ENCODE measurements at places on chromosomes 11 and 22. TPM values are rescaled to one million over a fixed set of nuclear protein-coding genes. Genes with fewer than 3 reads are reported as not detected.

PLEKHB1 gene
- total RNA-seq, result 30.8 TPM

C11orf68 gene
- 13.7 TPM for total RNA-seq

NNMT gene
- total RNA-seq, result not detected

MMP12 gene
- total RNA-seq, result not detected

- DNase-seq, result no peak
Observed at GRCh38 chr11:131375421-131375820, 5.0 kb downstream of the NTM start.

GRCh38 chr11:1498262-1498661 lies 11.7 kb upstream of the MOB2 start:
- no peak for DNase-seq

DNA sequence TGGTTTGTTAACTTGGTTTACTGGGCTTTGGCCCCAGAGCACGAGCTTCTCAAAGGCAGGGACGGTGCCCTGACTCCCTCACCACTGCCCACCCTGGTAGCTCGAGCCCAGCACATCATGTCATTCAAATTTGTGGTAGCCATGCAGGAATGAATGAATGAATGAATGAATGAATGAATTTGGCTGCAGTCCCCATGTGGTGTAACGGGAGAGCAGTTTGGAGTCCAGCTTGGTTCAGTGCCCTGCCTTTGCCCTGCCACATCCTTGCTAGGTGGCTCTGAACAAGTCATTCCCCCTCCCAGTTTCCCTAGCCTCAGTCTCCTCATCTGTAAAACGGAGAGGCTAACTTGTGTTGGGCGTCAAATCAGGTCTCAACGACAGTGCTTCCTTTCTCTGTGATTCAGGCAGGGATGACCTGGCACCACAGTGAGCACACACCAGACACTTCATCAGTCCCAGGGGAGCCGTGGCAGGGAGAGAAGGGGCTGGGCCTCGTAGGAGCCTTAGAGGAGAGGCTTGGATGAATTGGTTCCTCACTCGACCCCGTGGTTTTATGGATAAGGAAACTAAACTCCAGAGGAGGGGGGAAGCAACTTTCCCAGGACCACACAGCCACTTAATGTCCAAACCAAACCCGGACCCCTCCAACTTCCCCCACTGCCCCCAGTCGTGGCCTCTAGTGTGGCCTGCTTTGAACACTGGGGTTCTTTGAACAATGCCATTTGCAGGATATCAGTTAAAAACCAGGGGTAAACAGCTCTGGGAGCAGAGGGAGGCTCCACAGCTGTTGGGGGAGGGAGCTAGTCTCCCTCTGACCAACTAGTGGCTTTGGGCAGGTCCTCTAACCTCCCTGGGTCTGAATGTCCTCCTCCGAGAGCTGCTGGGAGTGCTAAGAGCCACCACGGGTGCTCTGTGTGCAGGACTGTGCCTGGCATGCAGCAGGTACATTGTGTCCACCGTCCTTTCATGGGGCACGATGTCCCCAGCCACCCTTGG lies 86.2 kb downstream of the CACNA1I start:
- no peak for DNase-seq

GRCh38 chr11:64208796-64209562 lies 2.5 kb downstream of the FERMT3 start:
- no peak for DNase-seq

DNA sequence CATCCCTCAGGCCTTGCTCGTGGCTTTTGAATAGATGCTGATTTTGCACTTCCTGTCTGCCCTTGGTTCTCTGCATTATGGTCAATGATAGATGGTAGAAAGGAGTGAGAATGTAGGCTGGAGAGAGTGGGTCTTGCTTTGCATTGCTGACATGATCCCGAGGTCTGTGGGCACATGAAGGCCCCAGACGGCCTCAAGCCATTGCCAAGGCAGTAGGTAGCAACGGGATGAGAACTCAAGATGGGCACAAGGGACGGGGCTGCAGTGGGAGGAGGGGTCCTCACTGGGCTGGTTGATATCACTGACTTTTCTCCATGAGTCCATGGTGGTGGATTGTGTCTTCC lies 54.0 kb downstream of the GAB4 start:
- no peak for DNase-seq

FADS2 gene
- total RNA-seq, result 0.33 TPM

GRCh38 chr22:29073618-29074275 lies 912 bp downstream of the KREMEN1 start:
- DNase-seq, result no peak

GRCh38 chr11:24723231-24723630 lies 226.4 kb downstream of the LUZP2 start:
- DNase-seq, result no peak

GRCh38 chr11:81987829-81988472 lies 745.7 kb downstream of the FAM181B start:
- DNase-seq, result no peak

- peak; percentile 35 for DNase-seq
Observed at GRCh38 chr22:39773976-39774539, 119.5 kb downstream of the ENTHD1 start.

ACR gene
- not detected for total RNA-seq

GGTLC3 gene
- 0.58 TPM for total RNA-seq
